ENCODE measurements at places on chromosomes 11 and 22. TPM values are rescaled to one million over a fixed set of nuclear protein-coding genes. Genes with fewer than 3 reads are reported as not detected.

Gene CADM1
- total RNA-seq, result 3.3 TPM

Gene ENDOD1
- 40.3 TPM for total RNA-seq

Gene TSSC4
- 40.8 TPM for total RNA-seq

Gene OR4D5
- not detected for total RNA-seq

All from airway epithelial cell (primary cell).